ENCODE measurements at places on chromosomes 6 and 20.

GRCh38 chr6:113774127-113774825, 82.9 kb upstream of the MARCKS start:
- no peak for DNase-seq

DNA sequence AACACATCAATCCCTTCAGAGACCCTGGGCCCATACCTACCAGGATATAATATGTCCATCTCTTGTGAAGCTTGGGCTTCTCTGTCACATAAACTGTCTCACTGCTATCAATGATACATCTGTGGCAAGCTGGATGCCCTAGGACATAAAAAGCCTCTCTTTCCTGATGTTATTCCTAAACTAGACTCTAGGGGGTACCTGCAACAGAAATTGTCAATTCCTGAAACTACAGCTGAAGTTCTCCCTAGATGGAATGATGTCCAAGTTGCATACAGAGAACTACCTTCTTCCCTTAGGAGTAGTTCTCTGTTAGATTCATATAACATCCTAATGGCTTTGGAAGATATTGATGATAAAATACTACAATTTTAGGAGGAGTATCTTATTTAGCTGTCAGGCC, 35.8 kb downstream of the TBX18 start:
- no peak for DNase-seq

DNA sequence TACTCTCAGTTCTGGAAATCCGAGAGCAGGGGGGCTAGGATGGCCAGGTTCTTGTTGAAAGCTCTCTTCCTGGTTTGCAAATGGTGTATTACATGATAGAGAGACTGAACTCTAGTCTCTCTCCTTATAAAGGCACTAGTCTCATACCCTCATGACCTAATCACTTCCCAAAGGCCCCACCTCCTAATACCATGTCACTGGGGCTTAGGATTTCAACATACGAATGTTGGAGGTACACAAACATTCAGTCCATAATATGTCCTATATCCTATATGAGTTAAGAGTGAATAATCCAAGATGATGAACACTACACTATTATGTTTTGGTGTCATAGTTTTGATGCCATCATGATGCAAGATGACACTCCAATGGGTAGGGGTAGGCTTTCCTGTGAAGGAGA, 20.0 kb upstream of the TXLNB start:
- DNase-seq: no peak

DNA sequence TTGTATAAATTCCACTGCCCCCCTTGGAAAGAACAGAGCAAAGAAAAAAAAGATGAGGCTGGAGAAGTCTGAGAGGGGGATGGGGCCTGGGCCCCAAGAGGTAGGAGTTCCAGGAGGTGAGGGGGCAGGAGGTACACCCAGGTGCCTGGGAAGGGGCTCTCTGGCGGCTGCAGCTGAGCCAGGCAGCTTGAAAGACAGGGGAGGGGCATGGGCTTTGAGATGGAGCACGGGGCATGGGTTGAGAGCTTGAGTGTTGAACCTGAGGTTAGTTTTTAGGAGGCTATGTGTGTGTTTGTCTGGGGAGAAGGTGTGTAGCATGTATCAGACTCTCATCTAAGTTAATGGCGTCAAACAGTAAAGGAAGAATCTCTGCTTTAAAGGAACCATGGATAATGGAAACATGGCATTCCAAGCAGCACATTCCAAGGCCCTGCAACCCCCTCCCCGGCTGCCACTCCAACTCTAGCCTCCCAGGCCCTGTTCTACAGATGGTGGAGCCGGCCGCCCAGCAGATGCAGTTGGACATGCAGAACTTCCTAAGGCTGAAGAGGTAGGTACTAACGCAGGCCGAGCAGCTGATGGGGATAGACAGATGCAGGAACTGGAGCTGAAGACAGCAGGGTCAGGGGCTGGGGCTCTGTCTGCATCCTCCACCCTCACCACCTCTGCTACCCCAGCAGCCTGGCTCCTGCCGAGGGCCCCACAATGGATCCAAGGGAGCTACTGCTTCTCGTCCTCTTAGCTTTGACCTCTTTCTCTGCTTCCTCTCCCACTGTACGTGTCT, 42.1 kb downstream of the MDFI start:
- no peak for DNase-seq

DNA sequence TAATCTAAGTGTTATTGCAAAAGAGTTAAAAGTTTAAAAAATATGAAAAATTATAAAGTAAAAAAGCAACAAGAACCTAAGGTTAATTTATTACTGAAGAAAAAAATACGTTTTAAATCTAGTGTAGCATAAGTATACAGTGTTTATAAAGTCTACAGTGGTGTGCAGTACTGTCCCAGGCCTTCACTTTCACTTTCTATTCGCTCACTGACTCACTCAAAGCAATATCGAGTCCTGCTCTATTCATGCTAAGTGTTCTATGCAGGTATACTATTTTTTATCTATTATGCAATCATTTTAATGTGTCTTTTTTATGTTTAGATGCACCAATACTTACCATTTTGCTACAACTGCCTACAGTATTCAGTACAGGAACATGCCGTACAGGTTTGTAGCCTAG, 113.0 kb downstream of the MANEA start:
- no peak for DNase-seq

DNA sequence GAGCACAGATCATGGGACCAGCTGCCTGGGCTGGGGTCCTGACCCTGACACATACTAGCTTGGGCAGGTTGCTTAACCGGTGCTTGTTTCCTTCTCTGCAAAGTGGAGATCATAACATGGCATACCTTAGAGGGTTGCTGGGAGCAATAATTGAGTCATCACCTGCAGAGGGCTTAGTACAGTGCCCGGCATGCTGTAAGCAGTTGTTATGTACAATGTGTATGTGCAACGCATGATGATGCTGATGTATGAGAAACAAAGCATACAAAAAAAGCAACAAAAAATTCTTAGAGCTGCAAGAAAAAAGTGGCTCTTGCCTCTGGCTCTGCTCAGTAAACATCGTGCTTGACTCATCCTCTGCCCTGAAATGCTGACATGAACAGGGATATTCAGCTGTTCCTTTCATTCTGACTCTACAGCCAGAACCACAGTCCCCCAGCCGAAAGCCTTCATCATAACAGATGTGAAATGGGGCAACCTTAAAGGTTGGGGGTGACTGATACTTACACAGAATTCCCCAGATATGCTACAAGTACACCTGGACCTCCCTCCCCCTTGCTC, 91.7 kb downstream of the CLIC5 start:
- DNase-seq: no peak

DNA sequence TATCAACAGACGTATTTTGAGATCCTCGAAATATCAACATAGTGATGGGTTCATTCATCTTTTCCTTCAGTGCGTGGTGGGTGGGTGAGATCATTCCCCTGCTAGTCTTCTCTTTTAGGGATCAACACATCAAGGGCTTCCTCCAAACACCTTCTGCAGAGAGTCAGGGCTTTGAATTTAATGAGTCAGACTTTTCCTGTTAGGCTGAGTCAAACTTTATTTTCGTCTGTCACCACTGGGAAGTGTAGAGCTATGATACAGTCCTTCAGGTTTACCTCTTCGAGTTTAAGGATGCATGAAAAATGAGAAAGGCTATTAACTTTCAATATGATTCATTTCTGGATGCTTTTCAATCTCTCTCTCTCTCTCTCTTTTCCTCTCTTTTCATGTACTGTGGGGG, 189.1 kb downstream of the BMP2 start:
- no peak for DNase-seq

DNA sequence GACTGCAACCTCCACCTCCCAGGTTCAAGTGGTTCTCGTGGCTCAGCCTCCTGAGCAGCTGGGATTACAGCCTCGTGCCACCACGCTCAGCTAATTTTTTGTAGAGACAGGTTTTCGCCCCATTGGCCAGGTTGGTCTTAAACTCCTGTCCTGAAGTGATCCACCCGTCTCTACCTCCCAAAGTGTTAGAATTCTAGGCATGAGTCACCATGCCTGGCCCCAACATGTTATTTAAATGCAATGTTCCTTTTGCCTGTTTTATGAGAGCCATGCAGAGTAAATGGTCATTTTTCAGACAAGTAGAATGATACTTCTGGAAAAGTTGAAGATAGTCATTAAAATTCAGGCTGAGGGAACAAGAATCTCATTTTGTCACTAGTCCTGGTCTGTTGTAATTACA, 43.8 kb upstream of the RPS6KA2 start:
- no peak for DNase-seq

Data from stimulated activated CD8-positive, alpha-beta memory T cell treated with anti-CD3 and anti-CD28 coated beads, Interleukin-4, amount 100 ng/mL, for 1 hour (primary cell).